ENCODE measurements at places on chromosomes 2 and 18.

- H3K4me1 ChIP-seq, result no peaks in the 10 kb centered on the region
- DNase-seq, result no peak
- H3K4me3 ChIP-seq, result no peak overlapping the region
- H3K36me3 ChIP-seq, result no peaks in the 10 kb centered on the region
Observed at GRCh38 chr18:57826252-57826651, 23.1 kb upstream of the ATP8B1 start.

GRCh38 chr2:217903859-217904613 lies 98.8 kb downstream of the TNS1 start:
- H3K36me3 ChIP-seq, result peaks cover 25% of the 10 kb centered on the region
- H3K4me1 ChIP-seq, result peaks cover 80% of the 10 kb centered on the region
- peak; percentile 93 for DNase-seq
- no peak overlapping the region for H3K4me3 ChIP-seq

DNA sequence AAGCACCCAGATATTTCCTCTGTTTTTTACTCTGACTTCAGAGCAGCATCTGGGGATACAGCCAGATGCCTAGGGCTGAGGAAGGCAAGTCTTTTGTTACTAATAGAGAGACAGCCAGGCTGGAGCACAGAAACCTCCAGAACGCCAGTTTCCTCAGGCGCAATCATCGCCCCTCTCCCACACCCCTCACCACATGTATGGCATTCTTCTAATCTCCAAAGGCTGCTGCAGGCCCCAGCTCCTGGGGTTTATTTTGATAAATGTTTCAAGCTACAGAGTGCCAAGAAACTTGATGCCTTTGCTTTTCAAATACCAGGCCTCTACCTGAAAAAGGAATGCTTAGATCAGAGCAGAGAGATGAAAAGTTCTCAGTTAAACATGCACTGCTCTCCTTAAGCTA lies 283.6 kb downstream of the RBM43 start:
- no peaks in the 10 kb centered on the region for H3K36me3 ChIP-seq
- H3K4me1 ChIP-seq, result no peaks in the 10 kb centered on the region
- DNase-seq, result no peak

GRCh38 chr2:239602290-239603282 lies 201.8 kb upstream of the HDAC4 start:
- no peaks in the 10 kb centered on the region for H3K27me3 ChIP-seq
- DNase-seq, result no peak
- H3K4me3 ChIP-seq, result no peak overlapping the region
- H3K36me3 ChIP-seq, result no peaks in the 10 kb centered on the region

DNA sequence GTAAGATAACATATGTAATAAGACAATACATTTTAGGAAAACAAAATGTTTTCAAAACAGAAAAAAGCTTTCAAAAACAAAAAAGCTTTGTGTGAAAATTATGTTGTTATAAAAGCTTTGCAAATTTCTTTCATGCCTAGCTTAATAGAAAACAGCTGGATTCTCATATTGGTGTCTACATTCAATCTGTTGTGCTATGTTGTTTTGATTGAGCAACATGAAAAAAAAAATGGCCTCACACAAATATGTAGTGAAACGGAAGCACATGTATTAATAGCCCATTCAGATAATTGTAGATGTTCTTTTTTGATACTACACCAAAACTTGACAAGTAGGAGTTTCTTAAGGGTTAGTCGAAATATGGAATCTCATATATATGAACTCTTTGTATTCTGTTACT lies 197.5 kb downstream of the ZEB2 start:
- no peak overlapping the region for H3K27ac ChIP-seq
- no peak overlapping the region for H3K4me3 ChIP-seq
- no peaks in the 10 kb centered on the region for H3K27me3 ChIP-seq

Measured in right lobe of liver (tissue), 6 donors.